ENCODE measurements at places on chromosomes 1 and 21.

GRCh38 chr21:34897828-34898227 is 151.3 kb downstream of the RUNX1 start:
- no peak for DNase-seq

DNA sequence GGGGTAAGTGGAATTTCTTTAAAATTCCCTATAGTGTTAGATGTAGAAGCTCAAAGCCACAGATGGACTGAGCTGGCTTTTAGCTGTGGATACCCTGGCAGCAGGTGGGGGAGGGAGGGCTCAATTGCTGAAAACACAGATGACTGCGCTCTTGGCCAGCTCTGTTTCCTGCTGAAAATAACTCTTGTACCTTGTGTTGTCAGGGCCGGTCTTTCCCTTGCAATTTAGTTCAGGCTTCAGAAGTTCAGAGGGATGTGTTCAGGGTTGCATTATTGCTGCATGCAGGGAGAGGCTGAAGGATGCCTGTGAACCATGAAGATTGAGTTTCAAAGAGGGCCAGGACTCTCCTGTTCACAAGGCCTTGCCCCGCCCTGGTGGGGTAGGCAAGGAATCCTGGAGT is 58.1 kb upstream of the GCLM start:
- no peak for DNase-seq

GRCh38 chr1:247273013-247273412 is 17.1 kb downstream of the VN1R5 start:
- no peak for DNase-seq

GRCh38 chr21:35677298-35677841 is 383.0 kb downstream of the SETD4 start:
- DNase-seq: no peak

DNA sequence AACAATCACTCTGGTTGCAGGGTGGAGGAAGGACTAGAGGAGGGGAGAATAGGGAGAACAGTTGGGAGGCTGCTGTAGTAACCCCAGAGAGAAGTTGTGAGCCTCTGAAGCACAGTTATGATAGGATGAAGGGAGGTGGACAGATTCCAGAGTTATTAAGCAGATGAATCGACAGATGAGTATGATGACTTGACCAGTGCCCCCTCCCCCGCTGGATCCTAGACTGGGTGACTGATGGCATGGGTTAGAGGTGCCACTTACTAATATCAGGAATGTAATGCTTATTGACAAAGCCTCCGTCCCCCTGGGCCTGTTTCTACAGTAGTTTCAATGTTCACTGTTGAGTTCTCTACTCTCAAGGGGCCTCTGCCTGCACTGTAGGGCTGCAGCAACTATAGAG is 14.0 kb upstream of the TIPRL start:
- no peak for DNase-seq

- no peak for DNase-seq
Measured at GRCh38 chr1:9086045-9086444, 16.6 kb upstream of the SLC2A5 start.

DNA sequence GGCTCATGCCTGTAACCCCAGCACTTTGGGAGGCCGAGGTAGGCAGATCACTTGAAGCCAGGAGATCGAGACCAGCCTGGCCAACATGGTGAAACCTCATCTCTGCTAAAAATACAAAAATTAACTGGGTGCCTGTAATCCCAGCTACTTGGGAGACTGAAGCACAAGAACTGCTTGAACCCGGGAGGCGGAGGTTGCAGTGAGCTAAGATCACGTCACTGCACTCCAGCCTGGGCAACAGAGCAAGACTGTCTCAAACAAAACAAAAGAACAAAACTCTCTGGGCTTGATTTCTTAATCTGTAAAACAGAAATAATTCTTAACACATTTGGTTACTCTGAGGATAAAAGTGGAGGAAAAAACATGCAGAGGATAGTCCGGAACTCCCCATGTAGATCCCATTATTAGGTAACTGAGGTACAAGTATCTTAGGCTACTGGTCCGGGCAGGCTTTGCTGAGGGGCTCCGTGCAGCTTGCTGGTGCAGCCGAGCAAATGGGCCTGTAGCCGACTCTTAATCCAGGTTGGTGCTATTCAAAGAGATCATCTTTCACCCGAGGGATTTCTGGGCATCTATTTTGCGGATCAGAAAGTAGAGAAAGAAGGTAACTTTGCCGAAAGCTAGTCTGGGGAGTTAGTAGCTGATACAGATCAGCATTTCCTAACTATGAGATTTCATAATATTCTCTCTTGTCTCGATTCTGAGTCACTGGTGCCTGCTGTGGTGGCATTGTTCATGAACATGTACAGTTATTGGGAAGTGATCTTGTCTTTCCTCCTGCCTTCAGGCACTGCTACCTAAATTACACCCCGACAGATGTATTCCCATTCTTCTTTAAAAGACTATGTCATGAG is 56.8 kb downstream of the NFIA start:
- DNase-seq: no peak

DNA sequence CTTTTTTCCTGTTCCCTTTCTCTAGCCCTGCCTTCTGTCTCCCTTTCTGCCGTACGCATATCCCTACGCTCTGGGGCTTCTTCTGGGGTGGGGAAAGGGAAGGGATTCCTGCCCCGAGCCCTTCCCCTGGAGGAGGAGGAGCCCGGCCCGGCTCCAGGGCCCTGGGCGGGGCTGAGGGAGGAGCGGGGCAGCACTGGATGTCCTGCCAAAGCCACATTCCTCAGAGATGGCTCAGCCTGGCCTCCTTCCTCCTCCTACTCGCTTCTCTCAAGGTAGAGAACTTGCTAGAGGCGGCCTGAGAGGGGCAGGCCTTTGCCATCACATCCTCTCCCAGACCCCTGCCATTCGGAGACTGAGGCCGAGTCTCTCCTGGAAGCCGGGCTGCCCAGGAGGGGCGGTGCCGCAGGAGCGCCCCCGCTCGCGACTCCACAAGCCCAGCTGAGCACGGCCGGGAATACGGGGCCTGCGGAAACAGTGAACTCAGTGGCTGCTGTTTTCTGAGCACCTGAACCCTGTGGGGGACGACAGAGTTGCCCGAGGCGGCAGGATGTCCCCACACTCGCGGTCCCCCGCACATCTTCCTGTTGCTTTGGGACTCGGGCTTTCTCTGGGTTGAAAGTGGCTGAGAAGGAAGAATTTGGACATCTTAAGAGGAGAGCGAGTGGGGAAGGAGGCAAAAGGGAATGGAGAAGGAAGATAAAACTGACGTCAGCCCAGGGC is 12.2 kb downstream of the ADAMTSL4 start:
- DNase-seq: peak; percentile 95

GRCh38 chr1:209855006-209855405 is 27.2 kb downstream of the UTP25 start:
- no peak for DNase-seq

- DNase-seq: no peak
Measured at GRCh38 chr1:218524526-218524925, 179.4 kb downstream of the TGFB2 start.

- DNase-seq: no peak
Measured at GRCh38 chr1:199688133-199688676, 339.3 kb upstream of the NR5A2 start.

DNA sequence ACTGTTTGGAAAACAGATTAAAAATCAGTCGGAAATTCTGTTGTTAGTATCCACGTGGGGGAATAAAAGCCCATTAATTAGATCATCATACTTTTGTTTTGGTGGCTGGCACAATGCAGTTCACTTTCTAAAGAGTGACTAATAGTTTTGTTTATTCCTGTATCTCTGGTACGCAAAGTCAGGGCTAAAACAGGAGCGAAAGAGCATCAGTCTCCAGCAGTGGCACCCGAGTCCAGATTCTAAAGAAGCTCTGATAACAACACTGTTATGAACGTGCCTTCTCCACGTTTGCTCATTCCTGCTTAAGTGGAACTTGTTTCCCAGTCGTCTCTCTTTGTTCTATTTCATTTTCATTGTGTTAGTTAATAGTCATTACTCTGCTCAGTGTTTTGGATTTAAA is 69.6 kb downstream of the HSPA13 start:
- no peak for DNase-seq

- DNase-seq: no peak
Measured at GRCh38 chr1:226634611-226635246, 86.2 kb downstream of the STUM start.

Data from testis (tissue), 5 donors.